Stimulated activated CD8-positive, alpha-beta memory T cell treated with anti-CD3 and anti-CD28 coated beads, Interleukin-4, amount 100 ng/mL, for 24 hours (primary cell): ENCODE measurements at places on chromosomes 3 and 15.

- DNase-seq: no peak
Observed at GRCh38 chr3:194496217-194496919, 9.6 kb upstream of the ATP13A3 start.

- no peak for DNase-seq
Observed at GRCh38 chr15:100008258-100008657, 275.0 kb upstream of the LYSMD4 start.

DNA sequence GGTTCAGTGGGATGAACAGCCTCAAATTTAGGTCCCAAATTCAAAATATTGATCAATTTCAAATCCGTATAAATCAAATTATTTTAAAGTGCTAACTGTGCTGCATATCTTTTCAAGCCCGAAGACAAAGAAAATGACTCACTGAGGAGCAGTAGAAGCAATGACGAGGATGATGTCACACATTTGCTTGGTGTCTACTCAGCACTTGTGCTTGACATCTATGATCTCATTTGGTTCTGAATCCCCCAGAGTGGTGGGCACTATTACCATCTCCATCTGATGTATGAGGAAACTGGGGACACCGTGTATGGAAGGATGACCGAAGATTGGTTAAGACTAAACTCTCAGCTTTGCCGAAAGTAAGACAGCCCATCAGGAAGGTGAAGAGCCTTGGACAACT, 136.5 kb upstream of the CHRNA7 start:
- no peak for DNase-seq

GRCh38 chr15:77026501-77027110, 31.7 kb downstream of the PSTPIP1 start:
- DNase-seq: no peak

GRCh38 chr3:27644941-27645340, 77.2 kb downstream of the EOMES start:
- no peak for DNase-seq

- DNase-seq: no peak
Observed at GRCh38 chr15:27648359-27648758, 450.8 kb downstream of the OCA2 start.

DNA sequence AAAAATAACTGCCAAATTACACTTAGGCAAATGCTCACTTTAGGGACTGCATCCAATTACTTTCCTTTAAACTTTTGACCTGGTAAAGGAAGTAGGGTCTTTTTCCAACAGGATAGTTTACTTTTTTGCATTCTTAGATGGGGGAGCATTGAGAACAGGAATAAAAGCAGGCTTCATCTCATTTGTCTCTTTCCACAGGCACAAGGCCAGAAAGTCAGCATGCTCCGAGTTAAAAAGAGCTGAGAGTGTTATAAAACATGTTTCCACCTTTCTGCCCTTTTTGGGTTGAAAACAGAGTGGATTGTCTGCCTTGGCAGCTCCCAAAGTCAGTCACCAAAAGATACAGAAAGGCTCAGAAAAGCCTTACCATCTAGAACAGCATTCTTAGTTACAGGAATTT, 404.9 kb upstream of the ALCAM start:
- no peak for DNase-seq

DNA sequence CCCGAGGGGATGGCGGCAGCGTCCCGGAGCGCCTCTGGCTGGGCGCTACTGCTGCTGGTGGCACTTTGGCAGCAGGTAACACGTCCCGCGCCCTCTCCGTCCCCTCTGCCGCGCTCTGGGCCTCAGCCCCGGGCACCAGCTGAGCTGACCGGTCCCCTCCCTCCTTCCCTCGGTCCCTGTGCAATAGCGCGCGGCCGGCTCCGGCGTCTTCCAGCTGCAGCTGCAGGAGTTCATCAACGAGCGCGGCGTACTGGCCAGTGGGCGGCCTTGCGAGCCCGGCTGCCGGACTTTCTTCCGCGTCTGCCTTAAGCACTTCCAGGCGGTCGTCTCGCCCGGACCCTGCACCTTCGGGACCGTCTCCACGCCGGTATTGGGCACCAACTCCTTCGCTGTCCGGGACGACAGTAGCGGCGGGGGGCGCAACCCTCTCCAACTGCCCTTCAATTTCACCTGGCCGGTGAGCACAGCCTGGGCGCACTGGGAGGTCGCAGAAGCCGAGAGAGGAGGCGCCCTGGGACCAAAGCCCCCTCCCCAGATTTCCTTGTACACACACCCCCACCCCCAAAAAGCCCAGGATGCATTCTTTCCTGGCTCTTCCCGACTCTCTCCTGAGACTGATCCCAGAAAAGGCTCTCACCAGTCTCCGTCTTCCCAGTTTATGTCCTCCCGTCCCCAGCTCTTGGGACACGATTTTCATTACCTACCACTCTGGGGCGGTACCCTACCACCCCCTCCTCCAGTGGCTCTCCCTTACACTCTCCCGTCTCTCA, 705 bp downstream of the DLL4 start:
- no peak for DNase-seq

DNA sequence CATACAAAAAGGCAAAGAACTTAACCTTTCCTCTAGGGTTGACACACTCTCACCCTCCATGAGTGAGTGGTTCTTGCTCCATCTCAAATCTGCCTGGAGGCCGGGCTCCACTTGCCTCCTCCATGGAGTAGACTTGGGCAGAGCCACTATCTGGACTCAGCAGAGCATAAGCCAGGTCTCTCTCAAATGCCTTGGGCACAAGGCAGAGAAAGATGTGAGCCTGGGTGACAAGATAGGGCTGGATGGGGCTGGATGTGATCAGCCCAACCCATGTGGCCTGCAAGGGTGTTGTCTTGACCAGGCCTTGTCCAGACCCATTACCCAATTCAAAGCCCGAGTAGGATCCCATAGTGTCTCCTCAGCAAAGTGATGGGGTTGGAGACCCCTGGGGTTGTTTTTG, 4.2 kb upstream of the RPL29 start:
- DNase-seq: no peak

DNA sequence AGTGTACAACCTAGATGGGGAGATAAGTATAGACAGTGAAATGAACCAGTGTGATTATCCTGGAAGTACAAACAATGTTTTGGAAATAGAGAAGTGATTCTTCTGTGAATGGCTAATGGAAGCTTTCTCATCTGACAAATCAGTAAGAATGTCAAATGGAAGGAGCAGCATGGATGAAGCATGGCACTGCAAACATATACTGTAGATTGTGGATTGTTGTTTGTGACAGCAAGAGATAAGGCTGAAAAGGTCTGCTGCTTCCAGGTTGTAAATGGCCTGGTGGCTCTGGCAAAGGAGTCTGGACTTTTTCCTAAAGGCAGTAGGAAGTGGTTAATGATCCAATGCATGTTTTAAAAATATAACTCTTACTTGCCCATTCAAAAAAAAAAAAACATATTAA, 71.3 kb downstream of the FBN1 start:
- no peak for DNase-seq

DNA sequence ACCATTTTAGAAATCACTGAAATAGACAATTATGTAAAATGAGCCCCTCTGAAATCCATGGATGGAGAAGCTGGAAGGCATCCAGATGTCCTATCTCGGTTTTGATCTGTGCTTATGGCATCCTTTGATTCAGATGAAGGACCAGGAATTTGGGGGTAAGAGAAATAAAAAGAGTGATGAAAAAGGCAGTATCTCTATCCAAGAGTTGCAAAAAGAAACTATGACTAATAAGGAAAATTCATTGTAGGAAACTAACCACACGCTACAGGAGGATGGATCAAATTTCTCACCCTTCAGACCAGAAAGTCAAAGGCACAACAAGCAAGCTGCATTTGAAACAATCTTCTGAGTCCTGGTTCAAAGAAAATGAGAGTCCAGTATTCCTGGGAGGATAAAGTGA, 34.8 kb downstream of the SRGAP3 start:
- DNase-seq: no peak

DNA sequence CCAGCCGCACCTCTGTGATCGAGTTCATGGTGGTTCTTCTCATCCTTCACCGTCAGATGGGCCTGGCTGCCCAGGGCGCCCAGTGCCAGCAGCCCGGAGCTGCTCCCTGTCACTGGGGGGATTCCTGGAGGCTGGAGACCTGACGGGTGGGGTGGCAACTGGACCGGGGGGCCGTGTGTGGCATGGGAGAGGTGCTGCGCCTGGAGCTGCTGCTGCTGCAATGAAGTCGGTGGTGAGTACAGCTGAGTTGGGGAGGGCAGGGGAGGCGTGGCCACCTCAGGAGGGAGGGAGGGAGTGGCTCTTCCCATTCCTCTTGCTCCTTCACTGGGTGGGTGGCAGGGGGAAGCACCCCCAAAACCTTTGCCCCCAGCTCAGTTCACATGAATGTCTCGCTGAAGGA, 31.7 kb downstream of the TLE3 start:
- no peak for DNase-seq

DNA sequence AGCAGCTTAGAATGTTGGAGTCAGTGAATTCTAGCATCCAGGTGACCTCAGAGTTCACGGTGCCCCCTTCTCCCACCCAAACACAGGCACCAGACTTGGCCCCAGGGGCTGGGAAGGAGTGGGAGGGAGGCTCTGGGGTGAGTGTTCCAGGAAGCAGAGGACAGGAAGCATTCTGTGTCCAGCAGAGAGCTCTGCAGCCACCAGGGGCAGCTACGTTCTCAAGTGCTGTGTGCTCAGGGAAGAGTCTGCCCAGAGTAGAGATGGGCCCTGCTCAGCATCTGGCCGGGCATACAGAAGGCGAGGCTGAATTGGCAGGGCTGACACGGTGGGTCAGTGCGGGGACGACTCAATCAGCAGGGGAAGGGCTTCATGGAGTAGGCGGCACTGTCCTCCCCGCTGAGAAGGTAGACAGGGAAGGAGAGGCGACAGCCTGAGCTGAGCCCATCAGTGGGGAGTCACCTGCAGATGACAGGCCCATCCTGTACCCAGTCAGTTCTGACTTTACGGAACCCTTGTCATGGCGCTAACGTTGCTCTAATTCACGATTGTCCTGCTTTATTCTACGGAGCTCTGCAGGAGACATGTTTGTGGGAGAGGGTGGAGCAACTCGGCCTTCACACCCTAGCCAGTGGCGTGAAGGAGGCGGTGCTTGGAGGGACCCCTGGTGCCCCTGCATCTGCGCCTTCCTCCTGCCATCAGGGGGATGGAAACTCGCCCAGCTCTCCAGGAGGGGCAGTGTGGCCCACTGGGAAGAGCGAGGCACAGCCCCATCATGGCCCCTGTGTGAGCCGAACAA, 82.2 kb downstream of the C3orf70 start:
- no peak for DNase-seq

DNA sequence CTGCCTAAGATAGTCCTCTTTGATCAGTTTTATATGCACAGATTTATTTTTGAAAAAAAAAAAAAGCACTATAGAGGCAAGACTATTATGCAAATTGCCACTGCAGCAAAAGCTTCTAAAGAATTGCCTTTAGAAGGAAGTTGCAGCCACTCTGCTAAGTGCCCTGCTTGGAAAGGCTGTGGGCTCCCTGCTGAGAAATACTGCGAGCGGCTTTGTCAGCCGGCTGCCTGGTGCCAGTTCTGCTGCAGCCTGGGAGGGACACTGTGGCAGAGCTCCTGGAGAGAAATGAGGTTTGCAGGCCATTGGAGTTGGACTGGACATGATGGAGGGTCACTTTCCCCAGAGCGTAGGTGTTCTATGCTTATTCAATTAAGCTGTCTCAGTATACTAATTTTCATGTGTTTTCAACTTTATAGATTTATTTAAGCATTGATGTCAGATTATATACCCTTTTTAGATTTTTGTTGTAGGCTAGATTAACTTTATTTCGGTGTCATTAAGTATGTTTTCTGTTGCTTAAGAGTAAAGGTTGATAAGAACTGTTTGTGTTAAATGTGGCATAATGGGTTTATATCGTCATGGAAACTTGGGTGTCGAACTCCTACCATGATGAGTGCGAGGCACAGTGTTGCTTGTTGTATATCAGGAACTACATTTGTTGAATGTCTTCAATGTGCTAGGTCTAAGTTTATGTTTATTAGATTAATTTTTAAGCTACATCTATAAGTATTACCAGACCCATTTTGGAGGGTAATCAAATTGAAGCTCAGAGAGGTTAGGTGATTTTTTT, 6.6 kb downstream of the MAP2K5 start:
- DNase-seq: no peak

DNA sequence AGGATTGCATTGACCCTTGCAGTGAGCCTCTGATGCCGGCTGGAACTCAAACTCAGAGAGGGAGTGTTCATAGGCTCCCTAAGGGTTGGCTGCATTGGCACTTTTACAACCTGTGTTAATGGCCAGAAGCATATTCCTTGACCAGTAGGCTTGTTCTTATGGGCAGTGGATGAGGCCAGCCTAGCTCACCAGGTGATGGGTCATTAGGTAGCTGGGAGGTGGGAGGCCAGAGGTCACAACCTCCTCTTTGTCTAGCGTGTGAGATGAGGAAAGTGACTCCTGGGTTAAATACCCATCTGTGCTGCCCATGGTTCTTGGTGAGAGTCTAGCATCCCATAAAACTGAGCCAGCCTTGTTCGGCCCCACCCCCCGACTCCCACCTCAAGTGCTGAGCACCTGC, 275.7 kb upstream of the CTNNB1 start:
- no peak for DNase-seq

GRCh38 chr15:77983708-77984445, 93.6 kb downstream of the TBC1D2B start:
- DNase-seq: no peak

DNA sequence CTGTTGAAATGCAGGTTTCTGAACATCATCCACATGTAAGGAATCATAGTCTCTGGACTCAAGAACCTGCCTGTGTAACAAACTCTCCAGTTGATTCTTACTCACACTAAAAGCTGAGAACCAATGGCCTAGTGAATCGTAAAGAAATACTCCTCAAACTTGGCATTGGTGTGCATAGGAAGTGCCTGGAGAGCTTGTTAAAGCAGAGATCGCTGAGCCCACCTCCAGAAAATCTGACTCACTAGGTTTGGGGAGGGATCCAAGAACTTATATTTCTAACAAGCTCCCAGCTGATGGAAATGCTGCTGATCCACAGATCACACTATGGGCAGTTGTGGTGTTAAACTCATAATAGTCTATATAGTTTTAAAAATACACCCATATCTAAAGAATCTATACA, 55.8 kb upstream of the LMCD1 start:
- DNase-seq: no peak

- DNase-seq: no peak
Observed at GRCh38 chr15:82263350-82263749, 732 bp downstream of the SAXO2 start.

DNA sequence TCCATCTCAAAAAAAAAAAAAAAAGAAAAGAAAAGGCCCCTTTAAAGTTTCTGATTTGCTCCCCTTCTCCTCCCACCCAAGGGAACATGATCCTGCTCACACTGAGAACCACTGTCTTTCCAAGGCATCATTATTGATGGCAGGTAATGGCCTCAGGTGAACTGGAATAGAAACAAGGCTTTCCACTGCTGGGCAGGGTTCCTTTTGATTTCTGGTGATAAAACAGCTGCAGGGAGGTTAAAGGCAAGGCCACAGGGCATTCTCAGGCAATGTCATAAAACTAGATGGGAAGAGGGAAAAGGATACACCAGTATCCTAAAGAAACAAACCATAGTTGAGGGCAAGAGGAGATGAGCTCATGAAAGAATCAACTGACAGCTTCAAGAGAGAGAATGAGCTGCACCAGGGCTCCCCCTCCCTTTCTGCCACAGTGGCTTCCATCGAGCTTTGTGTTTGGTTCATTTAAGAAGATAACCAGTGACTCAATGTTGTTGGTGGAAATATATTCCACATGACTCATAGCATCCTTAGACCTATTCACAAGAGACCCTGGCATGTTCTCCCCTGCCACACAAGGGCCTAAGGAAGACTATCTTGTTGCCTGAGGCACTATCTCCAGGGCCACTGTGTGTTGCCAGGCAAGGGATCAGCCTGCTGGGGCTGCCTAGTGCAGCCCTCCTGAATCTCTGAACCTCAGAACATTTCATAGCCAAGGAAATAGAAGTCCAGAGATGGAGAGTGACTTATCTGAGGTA, 86.4 kb downstream of the WDR76 start:
- no peak for DNase-seq
